Activated T-helper 9 cell treated with anti-CD3 and anti-CD28 coated beads, Interleukin-2, amount 50 U/mL, for 16 hours (primary cell): ENCODE measurements at places on chromosomes 1 and 21.

DNA sequence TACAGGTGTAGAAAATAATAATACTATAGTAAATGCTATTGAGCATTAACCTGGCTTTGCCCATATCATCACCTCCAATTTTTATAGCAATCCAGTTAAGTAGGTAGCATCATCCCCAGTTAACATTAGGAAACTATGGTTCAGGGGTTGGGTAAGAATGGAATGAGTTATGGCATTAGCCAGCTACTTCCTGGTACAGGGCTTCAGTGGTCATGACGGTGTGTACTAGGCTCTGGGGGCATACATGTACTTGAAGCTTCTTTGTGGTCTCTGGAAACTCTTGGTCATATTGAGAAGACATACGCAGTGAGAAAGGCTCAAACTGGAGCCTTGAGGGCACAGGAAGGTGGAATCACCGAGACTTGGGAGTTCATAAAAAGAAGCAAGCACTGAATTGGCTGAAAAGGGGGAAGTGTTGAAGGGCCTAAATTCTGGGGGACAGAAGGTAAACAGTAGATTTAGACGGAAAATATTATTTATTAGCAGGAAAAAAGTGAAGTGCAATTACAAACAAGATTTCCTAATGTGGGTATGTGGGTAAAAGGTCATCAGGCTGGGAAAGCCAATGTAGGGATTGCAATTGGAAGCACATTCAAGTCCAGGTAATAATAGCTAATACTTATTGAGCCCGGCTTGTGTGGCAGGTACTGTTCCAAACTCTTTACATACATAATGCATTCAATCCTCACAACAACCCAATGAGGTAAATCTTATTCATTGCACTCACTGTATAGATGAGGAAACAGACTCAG is 114.2 kb upstream of the ATP1A1 start:
- no peak for DNase-seq

DNA sequence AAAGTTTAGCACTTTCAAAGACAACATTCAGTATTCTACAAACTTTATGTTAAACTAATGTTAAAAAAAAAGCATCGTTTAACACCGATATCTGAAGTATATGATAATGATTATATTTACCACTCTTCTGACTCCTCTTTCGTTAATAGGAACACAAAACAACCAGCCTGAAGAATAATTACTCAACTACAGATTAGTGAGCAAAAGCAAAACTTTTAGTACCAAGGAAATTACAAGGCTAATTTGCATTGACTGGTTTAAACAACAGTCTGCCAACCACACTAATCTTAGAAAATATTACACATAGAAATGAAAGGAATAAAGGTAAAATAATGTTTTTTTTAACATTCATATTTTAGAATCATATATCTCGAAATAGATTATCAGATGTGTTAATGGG is 500.7 kb downstream of the LMO4 start:
- DNase-seq = no peak

DNA sequence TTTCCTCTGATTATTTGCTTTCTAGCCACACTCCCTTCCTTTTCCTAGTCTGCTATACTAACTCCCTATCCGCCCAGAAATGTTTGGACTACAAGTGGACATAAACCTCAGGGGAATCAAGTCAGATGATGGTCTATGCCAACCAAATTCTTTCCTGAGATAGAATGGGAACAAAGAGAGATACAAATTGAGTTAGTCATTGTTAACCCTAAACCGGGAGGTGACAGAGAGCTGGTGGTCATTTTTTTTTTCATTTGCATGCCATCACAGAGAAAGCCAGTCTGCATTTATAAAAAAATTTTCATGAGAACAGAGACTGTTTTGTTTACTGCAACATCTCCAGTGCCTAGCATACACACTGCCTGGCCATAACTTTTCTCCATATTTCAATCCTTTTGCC is 35.0 kb downstream of the MYSM1 start:
- no peak for DNase-seq

- peak; percentile 5 for DNase-seq
These were observed 9.6 kb downstream of the ACKR1 start for GRCh38 chr1:159214149-159214760.

- DNase-seq = no peak
These were observed 36.8 kb upstream of the DUSP10 start for GRCh38 chr1:221778535-221779142.

DNA sequence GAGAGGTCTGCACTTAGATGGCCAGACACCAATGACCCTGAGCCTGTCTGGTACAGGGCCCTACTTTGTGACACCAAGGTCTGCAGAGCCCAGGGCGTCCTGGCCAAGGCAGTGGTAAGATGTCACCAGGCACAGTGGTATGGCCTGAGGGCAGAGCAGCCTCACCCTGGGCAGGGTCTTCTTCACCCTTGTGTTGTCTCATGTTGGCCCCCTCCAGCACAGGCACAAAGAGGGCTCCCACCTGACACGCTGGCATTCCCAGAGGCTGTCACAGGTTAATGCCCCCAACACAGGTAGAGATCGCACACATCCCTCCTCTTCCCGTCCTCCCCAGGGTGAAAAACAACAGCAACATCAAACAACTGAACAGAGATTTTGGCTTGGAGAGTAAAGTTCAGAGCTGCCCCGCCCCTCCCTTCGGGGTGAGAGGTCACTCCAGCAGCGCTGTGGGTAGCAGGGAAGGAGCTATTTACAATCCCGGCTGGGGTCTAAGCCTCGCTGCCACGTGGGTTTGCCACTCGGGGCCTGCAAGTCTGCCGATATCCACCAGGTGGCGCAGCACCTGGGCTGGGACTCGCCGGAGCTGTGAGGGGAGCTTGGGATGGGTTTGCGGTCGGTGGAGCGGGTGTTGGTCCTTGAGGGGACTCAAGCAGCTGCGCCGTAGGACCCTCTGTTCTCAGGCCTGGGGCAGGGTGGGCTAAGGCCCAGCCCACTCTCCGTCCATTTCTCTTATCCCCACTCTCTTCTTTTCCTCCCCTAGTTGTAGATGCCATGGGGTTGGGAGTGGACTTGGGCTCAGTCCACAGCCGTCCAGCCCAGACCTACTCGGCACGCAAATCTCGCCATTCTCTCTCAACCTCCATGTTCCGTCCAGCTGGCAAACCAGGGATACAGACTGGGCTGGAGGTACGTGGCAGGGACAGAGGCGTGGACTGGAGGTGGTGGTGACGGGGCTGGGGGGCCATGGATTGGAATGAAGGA is 12.7 kb downstream of the EFNA3 start:
- DNase-seq = peak; percentile 70

DNA sequence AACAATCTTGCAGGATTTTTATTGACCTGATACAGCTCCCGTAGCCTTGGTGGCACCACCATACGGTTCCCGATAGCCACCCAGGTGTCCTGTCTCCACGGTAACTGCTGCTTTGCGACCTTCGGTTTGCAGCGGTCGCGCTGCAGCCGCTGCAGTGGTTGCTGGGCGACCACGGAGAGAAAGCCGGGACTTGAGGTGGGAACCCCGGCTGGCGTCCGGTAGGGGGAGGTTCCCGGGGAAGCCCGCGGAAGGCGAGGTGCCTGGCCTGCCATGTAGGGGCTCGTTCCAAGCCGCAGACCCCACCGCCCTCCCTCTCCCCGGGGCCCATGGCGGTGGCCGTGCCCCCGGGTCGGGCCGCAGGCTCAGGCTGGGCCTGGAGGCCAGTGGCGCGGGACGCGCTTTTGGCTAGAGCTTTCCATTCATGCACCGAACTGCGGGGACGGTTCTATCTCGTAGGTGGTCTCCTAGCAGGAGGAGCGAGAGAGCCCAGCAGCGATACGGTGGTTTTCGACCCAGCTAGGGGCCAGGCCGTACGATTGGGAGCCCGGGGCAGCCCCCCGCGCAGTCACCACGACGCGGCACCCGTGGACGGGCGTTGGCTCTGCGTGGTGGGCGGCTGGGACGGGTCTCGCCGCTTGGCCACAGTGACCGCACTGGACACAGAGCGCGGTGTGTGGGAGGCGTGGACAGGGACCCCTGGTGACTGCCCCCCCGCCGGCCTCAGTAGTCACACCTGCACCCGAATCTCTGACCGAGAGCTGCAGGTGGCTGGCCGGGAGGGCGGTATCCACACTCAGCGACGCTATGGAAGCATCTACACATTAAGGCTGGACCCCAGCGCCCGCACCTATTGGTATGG is at the start of gene KLHDC9:
KLHDC9 (plus strand) TSS at position 152 of the 859 bp plus-strand sequence; CDS start at position 327, 175 bp downstream.
- peak; percentile 47 for DNase-seq

DNA sequence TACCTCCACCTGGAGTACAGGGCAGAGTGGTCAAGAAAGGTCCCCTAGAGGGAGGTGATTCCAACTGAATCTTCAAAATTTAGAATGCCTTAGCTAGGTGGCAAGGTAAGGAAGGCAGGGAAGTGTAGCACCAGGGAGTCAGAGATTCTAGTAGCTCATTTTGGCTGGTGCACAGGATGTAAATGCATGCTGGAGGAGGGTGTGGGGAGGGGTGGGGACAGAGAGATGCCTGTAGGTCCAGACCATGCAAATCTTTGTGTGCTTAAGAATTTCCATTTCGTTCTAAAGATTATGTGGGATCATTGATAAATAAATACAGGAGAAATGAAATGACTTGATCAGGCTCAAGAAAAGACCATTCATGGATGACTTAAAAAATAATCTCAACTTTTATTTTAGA is 11.0 kb upstream of the CACHD1 start:
- no peak for DNase-seq

DNA sequence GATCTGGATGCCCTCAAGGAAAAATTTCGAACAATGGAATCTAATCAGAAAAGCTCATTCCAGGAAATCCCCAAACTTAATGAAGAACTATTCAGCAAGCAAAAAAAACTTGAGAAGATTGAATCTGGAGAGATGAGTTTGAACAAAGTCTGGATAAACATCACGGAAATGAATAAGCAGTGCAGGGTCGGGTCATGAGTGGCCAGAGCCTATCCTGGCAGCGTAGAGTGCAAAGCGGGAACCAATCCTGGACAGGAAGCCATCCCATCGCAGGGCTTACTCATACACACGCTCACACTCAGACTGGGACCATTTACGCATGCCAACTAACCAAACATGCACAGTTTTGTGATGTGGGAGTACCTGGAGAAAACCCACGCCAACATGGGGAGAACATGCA is 43.1 kb downstream of the ZMYM1 start:
- no peak for DNase-seq

DNA sequence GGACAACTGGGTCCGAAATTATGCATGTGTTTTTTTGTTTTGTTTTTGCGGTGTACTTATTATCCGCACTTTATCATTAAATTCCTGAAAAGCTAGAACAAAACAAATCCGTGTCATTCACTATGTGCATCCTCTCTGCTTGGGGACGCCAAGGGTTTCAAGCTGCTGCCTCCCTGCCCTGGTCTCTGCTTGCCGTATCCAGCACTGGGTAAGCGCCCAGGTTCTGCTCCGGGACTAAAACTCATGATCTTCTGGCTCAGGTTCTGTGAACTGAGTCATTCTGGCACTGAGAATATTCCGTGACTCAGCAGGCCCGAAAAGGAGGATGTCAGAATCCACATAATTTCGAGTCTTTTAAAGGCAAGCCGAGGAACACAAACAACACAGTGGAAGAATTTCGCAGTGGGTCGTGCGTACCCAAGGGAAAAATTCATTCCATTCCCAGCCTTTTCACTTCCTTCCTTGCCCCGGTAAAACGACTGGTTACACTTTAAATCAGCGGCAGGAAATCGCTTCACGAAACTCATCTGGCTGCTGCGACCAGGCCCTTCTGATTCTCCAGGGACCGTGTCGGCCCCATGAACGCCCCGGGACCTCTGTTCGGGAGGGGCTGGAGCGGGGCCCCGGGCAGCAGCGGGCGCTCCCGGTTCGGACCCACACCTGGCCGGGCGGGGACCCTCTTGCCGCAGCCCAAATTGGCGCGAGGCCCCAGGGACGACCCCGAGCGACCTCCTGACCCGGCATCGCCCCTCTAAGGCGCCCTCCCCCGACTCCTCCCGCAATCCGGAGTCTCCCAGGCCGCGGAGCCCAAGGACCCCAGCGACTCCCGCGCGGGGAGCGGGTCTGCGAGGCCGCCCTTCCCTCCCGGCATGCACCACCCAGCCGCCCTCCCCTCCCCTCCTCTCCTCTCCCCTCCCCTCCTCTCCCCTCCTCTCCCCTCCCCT is 746 bp upstream of the LAMC1 start:
- DNase-seq = no peak

- no peak for DNase-seq
These were observed 11.9 kb downstream of the PTPN22 start for GRCh38 chr1:113859478-113860175.

- no peak for DNase-seq
These were observed 4.5 kb upstream of the FNBP1L start for GRCh38 chr1:93443454-93443853.

DNA sequence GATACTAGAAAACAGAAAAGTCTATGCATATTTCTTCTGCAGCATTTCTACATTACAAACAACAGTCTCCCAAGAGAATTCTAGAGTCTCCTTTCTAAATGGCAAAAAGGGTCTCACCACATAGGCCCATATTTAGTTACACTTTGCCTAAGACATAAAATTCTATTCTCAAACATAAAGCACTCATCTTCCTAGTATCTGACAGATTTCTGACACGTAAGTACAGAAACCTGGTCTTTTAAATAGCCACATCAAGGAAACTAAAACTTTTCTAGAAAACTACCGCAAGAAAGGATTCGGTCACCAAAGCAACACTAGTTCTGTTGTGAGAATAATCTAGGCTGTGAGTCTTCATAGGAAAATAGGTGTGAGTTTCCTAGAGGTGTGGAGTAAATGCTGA is 33.6 kb upstream of the CTSK start:
- DNase-seq = no peak

DNA sequence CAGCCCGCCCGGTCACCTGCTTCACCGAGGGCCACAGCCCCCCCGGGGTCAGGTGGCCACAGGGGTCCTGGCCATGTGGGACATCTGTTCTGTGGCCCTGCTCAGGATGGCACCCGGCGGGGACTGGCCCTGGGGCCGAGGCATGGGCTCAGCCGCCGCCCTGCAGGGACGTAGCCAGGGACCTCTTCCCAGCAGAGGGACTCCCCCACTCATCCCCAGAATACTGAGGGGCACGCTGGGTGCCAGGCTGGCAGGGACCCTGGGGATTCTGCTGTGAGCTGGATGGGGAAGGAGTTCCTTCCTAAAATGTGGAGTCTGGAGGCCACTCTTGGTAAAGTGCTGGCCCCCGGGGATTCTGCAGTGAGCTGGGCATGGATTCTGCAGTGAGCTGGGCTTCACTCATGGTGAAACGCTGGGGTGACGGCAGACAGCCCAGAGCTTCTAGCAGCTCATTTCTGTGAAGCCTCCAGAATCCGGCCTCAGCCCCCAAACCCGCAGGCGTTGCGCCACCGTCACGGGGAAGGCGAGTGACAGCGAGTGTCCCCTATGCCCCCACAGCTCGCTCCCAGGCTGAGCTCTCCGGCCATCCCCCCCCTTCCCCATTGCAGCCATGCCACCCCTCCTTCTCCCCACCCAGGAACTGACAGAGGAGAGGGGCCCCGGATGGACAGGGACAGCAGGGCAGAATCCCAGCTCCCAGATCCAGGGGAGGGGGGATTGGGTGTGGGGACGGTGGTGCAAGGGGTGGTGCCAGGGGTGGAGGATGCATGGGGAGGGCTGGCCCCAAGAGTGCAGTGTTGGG is 1.4 kb downstream of the ITGB2 start:
- no peak for DNase-seq

DNA sequence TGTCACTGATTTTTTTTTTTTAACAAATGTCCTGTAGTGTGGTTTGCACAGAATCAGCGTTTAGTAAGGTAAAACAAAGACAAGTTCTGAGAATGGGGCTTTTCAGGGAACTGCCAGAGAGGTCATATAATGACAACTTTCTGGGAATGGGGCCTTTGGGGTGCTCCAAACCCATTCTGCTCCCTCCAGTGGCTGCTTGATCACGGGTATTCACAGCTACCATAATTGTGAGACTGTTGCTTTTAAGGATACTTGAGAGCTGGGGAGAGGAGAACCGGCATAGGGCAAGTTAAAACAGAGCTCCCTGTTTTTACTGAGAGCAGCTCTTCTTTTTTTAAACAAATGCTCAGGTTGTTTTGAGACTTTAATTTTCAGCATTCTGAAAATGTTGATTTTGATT is 48.2 kb downstream of the CYP2J2 start:
- DNase-seq = no peak

- no peak for DNase-seq
These were observed 381.0 kb upstream of the VAMP3 start for GRCh38 chr1:7389906-7390603.
